ENCODE measurements at places on chromosomes 11 and 22. TPM values are rescaled to one million over a fixed set of nuclear protein-coding genes. Genes with fewer than 3 reads are reported as not detected.

OR8D4 gene
- not detected for total RNA-seq

FBXO7 gene
- 47.3 TPM for total RNA-seq

LRRC74B gene
- total RNA-seq, result under 0.01 TPM

AMPD3 gene
- 0.82 TPM for total RNA-seq

P2RY2 gene
- not detected for total RNA-seq

CHRM4 gene
- total RNA-seq, result 6.1 TPM

TTC12 gene
- 1.6 TPM for total RNA-seq
